ENCODE measurements at places on chromosomes 16 and 17.

DNA sequence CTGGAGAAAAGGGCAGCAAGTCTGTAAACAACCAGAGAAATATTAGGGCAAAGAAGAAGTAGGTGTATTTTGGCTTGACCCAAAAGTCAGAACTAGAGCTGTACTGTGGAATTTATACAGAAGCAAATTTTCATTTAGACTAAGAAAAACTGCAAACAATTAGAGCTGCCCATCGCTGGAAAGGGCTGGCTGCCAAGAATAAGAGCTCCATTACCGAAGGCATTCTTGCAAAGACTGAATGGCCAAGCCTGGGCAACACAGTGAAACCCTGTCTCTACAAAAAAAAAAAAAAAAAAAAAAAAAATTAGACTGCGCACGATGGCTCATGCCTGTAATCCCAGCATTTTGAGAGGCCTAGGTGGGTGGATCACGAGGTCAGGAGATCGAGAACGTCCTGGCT is 53.9 kb upstream of the TMC5 start:
- DNase-seq: no peak

- DNase-seq: no peak
These were observed 3.5 kb downstream of the RAB40C start for GRCh38 chr16:593406-593805.

GRCh38 chr17:60315650-60316049 is 76.3 kb downstream of the USP32 start:
- DNase-seq: no peak

DNA sequence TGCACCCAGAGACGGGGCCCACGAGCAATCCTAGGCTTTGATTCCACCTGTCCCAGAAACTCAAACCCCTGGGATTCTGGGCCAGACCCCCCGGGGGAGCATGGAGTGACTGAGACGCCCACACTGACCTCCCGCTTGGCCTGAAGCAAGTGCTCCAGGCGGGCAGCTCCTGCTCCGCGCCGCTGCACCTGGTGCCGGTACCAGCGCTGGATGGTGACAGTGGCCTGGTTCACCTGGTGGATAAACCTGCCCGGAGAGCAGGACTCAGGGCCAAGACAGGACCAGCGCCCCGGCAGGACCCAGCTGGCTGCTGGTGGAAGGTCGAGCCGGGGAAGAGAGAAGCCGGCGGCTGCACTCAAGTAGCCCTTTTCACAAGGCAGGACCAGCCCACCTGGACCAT is 22.6 kb downstream of the CEP131 start:
- DNase-seq: no peak

GRCh38 chr17:31297090-31297489 is at the start of gene OMG:
OMG (minus strand) TSS chr17:31297239; CDS start chr17:31296331, 908 bp downstream.
- DNase-seq: no peak

- no peak for DNase-seq
These were observed 95.2 kb downstream of the SPACA3 start for GRCh38 chr17:33086878-33087277.

DNA sequence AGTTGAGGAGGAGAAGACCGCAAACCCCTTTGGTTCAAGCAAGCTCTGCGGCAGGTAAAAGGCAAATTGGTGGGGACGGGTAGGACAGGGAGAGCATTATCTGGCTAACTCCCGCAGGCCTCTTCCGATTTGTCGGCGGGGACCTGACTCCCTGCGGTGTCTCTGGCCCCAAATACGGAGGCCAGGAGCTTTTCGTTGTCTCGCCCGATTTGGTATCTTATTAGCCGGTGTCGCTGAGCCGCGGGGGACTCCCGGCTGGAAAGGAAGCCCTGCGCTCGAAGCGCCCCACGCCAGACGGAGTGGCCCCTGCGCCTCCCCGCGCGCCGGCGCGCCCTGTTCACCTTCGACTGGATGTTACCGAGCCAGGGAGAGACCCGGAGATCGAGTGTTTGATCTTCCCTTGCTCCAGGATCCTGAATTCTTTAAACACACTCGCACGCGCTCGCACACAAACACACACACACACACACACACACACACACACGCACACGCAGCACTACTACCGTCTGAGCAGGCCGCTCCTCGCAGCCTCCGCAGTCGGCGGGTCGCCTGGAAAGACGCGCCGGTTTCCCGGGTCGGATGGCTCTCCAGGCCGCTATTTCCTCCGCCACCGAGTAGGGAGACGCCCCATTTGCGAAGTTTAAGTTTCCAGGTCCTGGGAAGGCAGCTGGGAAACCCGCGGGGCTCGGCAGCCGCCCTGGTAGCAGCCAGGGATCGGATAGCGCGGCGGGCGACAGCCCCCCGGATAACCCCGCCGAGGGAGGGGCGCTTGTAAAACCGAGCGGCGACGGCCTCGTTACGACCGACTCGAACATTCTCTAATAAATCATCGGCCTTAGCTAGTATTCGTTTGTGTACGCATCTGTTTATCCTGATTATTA is 3.3 kb downstream of the PRAC1 start:
- no peak for DNase-seq

DNA sequence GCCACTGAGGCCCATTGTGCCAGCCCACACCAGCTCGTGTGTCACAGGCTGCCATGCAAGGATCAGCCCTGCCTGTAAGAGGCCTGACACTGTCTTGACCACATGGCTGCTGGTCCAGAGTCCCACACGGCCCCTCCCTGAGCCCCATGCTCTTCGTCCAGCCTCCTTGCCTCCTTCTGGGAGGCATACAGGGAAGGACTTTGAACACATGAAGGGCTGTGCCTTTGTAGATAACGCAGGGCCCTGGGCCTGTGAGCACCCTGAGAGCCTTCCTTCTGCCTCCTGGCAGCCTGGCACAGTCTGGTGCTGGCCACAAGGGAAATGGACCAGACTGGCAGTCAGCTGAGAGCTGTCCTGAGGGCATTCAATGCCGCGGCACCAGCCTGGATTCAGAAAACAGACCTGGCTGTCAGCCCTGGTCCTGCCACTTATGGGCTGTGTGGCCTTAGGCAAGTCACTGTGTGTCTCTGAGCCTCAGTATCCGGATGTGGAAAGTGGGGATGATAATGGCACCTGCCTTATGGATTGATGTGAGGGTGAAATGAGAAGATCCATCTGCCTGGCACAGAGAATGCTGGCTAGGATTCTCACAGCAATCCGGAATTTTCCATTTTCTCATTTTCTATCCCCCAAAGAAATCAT is 19.2 kb upstream of the SPNS2 start:
- DNase-seq: no peak

DNA sequence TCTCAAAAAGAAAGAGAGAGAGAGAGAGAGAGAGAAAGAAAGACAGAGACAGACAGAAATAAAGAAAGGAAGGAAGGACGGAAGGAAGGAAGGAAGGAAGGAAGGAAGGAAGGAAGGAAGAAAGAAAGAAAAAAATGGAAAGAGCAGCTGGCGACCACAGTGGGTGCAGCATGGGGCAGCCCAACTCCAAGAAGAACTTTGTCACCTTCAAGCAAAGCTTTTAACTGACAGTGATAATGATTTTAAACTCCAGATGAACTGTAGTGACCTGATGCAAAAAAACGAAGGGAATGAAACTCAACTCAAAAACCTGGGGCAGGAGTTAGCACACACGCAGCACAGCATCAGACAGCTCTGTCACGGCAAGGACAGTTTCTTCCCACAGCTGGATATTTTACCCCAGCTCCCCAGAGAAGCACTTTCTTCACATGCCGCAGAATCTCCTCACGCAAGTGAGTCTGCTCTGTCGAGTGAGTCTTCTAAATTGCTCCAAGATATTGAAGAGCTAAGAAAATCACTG is 5.0 kb upstream of the ARHGAP17 start:
- no peak for DNase-seq

- no peak for DNase-seq
These were observed 62.8 kb upstream of the ADCY9 start for GRCh38 chr16:4179020-4179419.

DNA sequence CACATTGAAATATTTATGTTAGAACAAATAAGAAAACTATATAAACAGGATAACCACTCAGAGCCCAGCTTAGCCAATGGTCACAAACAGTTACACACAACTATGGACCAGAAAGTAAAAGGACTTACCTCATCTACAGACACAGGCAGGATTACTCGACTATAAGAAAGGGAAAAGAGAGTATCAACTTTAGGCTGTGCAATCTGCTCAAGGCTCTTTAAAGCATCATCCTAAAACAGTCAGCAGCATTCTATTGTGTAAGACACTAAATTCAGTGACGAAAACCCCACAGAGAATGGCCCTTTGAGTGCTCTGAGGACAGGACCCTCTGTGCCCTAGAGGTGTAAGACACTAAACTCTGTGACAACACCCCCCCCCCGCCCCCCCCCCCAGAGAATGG is 4.2 kb downstream of the PITPNA start:
- DNase-seq: no peak

DNA sequence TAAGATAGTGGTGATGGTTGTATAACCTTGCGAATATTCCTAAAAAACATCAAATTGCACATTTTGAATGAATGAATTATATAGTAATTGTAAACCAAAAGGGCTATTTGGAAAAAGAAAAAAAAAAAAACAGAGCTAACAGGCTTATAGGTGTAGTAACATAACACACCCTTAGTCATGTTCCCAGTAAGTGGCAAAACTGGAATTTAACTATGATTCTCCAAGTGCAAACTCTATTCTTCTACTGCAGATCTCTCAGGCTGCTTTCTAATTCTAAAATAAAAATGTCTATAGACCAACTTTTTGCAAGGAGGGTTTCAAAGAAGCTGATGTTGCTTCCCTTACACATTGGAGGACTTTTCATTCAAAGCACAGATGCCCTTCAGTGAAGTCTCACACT is 293.2 kb upstream of the MON1B start:
- DNase-seq: no peak

DNA sequence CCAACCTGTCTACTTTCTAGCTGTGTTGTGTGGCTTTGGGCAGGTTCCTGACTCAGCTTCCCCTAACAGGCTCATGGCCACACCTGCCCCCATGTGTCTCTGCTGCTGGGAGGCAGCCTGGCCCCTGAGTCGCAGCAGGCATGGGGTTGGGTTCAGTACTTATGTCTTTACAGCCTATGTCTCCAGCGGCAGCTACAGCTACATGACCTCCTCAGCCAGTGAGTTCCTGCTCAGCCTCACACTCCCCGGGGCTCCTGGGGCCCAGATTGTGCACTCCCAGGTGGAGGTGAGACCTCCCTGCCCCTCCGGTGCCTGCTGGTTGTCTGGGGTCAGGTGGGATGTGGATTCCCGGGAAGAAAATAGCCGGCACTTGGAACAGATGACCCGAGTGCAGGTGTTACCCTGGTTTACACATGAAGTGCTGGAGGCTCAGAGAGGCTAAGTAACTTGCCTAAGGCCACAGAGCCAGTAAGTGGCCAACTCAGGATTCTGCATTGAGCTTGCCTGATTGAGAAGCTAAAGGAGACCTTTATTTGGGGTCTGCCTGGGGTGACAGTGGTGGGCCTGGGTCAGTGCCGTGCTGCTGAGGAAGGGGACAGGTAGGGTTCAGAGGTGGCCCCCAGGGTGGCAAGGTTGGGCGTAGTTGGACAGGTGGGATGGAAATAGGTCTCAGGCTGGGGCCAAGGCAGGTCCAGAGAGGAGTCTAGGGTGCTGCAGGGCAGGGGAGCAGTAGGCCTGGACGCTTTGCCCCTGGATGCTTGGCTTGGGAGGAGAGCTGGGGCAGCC is 15.9 kb downstream of the FCSK start:
- DNase-seq: no peak

GRCh38 chr17:18950346-18950745 is 1.6 kb upstream of the SLC5A10 start:
- DNase-seq: no peak

GRCh38 chr16:69107316-69107962 is 2.0 kb downstream of the HAS3 start:
- DNase-seq: no peak

DNA sequence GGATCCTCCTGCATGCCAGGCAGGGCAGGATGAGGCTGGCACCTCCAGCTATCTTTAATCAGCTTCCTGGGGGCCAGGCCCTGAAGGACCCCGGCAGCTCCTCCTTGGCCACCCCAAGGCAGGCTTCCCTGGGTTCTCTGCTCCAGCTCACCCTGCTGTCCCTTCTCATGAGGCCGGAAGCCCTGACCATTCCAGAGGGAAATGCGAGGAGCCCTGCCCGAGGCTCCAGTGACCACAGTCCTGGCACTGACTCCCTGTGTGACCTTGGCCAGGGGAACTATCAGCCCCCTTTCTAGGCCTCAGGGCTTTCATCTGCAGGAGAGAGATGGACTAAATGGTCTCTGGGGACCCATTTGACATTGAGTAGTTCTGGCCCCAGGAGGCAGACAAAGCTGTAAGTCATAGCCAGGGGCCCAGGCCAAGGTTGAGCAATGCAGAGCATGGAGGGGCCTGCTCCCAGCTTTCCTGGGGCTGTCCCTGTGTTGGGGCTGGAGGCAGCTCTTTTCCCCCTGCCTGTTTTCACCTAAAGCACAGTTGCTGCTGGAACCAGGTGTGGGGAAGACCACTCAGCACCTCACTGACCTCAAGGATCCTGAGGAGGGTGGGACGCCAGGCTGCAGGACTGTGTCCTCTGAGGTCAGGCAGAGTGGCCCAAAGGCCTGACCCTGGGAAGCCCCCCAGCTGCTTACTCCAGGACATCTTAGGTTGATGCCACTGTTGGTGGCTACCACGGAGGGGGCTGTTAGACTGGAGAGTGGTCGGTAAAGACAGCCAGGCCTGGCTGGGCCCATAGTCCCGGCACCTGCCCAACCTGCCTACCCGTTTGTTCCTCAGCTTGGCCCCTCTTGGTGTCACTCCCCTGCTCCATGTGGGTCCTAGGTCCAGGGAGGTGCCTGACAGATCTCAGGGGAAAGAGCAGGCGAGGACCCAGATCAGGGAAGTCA is 8.1 kb downstream of the KCNH6 start:
- no peak for DNase-seq

GRCh38 chr16:2471653-2472487 is 773 bp downstream of the NTN3 start:
- no peak for DNase-seq

DNA sequence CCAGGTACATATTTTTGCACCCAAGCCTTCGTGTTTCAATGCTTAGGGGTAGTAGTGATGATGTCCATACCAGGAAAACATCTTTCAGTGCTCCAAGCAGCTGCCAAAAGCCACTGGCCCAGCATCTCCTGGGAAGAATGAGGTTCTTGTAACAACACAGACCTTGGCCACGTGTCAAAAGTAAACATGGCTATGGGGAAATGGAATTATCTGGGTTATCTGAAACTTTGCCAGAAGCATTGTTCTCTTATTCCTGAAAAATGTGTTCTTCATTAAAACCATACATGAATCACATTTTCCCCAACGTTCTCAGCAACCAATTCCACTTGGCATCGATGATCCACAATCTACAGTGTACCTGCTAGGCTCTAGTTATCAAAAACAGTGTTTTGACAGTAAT is 524.2 kb upstream of the EEF2KMT start:
- no peak for DNase-seq

- DNase-seq: no peak
These were observed 3.9 kb upstream of the WFIKKN1 start for GRCh38 chr16:626787-627453.

DNA sequence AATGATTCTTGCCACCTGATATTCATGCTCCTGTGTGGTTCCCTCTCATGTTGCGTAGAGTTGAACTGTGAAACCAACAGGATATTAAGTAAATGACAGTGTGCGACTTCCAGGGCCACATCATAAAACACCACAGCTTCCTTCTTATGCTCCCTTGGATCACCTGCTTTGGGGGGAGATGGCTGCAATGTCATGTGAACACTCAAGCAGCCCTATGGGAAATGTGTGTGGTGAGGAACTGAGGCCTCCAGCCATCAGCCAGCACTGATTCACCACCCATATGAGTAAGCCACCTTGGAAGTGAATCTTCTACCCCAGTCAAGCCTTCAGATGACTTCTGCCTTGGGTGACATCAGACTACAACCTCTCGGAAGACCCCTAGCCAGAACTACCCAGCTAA is 427.5 kb downstream of the UTP18 start:
- no peak for DNase-seq
